ENCODE measurements at places on chromosomes 7 and 10. TPM values are rescaled to one million over a fixed set of nuclear protein-coding genes. Genes with fewer than 3 reads are reported as not detected.

- DNase-seq = no peak
Observed at GRCh38 chr10:13003759-13004158, 2.2 kb upstream of the CCDC3 start.

GRCh38 chr10:66795866-66796265 is 130.0 kb upstream of the LRRTM3 start:
- DNase-seq = no peak

GRCh38 chr7:113519472-113519871 is 399.3 kb downstream of the PPP1R3A start:
- no peak for DNase-seq

- DNase-seq = peak; percentile 89
Observed at GRCh38 chr10:119313644-119314043, 106.3 kb downstream of the GRK5 start.

GRCh38 chr10:74502963-74503608 is 323.3 kb upstream of the KAT6B start:
- no peak for DNase-seq

DNA sequence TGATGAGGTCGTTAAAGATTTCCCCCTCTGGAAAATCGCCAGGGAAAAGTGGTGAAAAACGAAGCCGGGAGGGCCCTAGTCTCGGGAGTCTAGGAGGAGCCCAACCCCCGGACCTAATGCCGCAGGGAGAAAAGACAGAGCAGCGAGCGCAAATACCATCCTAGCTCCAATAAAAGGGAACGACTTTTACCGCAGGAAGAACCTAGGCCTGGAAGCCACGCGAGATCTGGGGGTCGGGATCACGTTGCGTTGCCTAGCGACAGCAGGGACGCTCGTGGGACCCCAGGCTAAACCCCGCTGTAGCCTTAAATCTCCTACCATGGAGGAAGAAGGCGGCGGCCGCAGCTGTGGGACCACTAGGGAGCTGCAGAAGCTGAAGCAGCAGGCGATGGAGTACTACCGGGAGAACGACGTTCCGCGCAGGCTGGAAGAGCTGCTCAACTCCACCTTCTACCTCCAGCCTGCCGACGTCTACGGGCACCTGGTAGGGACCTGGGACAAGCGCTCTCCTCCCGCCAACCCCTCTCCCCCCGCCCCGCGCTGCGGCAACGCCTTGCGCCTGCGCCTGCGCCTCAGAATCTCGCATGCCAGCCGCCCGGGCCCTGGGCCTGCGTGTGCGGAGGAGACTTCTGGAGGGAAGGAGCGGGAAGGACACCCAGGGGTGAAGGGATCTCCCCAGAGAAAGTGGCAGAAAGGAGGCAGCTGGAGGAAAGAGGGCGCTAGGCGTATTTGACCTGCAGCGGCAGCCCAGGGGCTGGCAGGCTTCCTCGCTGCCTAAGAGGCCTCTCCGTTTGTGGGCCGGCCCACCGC is at the start of gene ENO4:
TSS of gene ENO4 (plus strand) at position 252 of the 810 bp plus-strand sequence. CDS start at position 320, 68 bp downstream.
- no peak for DNase-seq

GRCh38 chr7:85708221-85708620 is 521.4 kb upstream of the SEMA3D start:
- no peak for DNase-seq

DNA sequence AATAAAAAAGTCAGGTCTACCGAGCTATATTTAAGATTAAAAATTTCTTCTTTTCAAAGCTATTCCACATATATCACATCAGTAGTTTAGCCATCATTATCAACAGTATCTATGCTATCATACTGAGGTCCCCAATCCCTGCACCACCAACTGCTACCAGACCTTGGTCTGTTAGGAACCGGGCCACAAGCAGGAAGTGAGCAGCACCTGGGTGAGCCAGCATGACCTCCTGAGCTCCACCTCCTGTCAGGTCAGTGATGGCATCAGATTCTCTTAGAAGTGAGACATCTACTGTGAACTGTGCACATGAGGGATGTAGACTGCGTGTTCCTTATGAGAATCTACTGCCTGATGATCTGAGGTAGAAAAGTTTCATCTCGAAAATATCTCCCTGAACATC is 632.1 kb upstream of the KCND2 start:
- no peak for DNase-seq

- no peak for DNase-seq
Observed at GRCh38 chr10:128440513-128441160, 314.4 kb upstream of the MKI67 start.

Gene CYP2C18
- total RNA-seq = not detected

Gene VSTM2A
- total RNA-seq = not detected

Gene VAX1
- not detected for total RNA-seq

Measured in natural killer cell treated with Interleukin-12 subunit alpha and Interleukin-12 subunit beta and Interleukin-15 and Interleukin-18, amount 100 ng/mL, for 72 hours (primary cell).